Naive thymus-derived CD8-positive, alpha-beta T cell (primary cell): ENCODE measurements at places on chromosomes 11 and 22.

GRCh38 chr11:114130115-114130576 lies 70.6 kb downstream of the ZBTB16 start:
- no peak for DNase-seq

- DNase-seq, result no peak
Measured at GRCh38 chr11:119117004-119117706, 4.2 kb upstream of the HINFP start.

DNA sequence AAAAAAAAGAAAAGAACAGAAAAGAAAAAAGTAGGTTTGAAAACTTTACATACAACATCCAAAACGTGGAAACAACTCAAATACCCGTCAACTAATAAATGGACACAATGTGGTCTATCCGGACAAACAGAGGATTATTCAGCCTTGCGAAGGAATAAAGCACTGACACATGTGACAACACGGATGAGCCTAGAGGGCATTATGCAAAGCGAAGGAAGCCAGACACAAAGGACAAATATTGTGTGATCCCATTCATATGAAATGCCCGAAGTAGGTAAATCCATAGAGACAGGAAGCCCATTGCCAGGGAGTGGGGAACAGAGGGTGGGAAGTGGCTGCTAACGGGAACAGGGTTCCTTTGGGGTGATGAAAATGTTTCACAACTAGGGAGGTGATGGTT lies 11.8 kb downstream of the RFPL1 start:
- DNase-seq, result no peak

GRCh38 chr11:71071736-71072509 lies 180.5 kb downstream of the SHANK2 start:
- DNase-seq, result no peak

DNA sequence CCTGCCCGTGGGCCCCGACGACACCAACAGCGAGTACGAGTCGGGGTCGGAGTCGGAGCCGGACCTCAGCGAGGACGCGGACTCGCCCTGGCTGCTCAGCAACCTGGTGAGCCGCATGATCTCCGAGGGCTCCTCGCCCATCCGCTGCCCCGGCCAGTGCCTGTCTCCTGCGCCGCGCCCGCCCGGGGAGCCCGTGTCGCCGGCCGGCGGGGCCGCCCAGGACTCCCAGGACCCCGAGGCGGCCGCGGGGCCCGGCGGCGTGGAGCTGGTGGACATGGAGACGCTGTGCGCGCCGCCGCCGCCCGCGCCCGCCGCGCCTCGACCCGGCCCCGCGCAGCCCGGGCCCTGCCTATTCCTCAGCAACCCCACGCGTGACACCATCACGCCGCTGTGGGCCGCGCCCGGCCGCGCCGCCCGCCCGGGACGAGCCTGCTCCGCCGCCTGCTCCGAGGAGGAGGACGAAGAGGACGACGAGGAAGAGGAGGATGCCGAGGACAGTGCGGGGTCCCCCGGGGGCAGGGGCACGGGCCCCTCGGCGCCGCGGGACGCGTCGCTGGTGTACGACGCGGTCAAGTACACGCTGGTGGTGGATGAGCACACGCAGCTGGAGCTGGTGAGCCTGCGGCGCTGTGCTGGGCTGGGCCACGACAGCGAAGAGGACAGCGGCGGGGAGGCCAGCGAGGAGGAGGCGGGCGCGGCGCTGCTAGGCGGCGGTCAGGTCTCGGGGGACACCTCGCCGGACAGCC lies 3.8 kb downstream of the MAPK8IP2 start:
- no peak for DNase-seq
